ENCODE measurements at places on chromosomes 7 and 10. TPM values are rescaled to one million over a fixed set of nuclear protein-coding genes. Genes with fewer than 3 reads are reported as not detected.

The DNAH11 gene
- 16.2 TPM for total RNA-seq

The SLC26A5 gene
- not detected for total RNA-seq

The NKX6-2 gene
- total RNA-seq = not detected

The GIMAP5 gene
- 35.9 TPM for total RNA-seq

GRCh38 chr10:65408401-65408800, 1517.4 kb upstream of the LRRTM3 start:
- no peak for DNase-seq

DNA sequence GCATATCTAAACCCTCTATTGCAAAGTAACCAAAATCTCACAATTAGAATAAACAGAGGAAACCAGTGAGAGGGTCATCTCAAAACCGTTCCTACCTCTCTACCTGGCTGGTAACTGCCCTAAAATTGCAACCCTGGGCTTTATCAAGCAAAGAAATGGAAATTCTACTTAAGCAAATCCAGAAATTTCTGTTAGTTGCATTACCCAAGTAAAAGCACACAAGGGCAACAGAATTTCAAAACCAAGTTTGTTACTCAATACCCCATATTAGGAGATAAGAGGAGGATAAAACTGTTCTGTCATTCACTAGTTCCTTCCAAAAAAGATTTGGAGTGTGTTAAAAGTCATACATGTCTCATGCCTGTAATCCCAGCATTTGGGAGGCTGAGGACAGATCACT, 195.3 kb downstream of the FAM107B start:
- DNase-seq = no peak

GRCh38 chr7:103369432-103369831, 22.0 kb downstream of the PSMC2 start:
- no peak for DNase-seq

GRCh38 chr10:34764472-34764946, 50.6 kb downstream of the PARD3 start:
- DNase-seq = no peak

DNA sequence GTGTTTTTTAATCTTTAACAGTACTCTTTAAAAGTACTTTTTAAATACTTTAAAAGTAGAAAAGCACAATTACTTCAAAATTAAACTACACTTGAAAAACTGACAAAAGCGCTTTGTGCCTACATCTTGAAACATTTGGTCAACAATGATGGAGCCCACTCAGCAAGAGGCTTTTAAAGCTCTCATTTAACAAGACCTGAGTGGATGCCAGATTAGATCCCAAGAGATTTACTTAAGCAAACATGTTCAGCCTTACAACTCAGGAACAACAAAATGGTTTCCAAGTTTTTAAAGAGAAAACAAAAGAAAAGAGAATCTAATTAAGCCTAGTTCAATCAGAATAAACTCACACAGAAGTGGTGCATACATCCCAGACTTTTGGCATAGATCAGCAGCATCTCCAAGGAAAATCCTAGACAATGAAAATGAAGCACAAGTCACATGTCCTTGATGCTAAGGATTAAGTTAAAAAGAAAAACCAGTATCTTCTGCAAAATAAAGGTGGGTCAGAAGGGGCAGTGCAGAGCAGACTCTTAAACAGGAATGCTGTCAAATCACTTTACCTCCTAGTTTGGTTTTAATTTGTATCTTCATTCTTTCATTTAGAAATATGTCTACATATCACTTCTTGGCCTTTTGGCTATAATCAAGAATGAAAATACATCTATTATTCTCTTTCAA, 26.2 kb downstream of the HIBADH start:
- no peak for DNase-seq

GRCh38 chr10:84415539-84416244, 87.3 kb downstream of the CCSER2 start:
- DNase-seq = no peak

GRCh38 chr7:15764851-15765382, 78.4 kb upstream of the MEOX2 start:
- no peak for DNase-seq

All from thoracic aorta (tissue), 2 donors.